ENCODE measurements at places on chromosomes 2 and 18. TPM values are rescaled to one million over a fixed set of nuclear protein-coding genes. Genes with fewer than 3 reads are reported as not detected.

GRCh38 chr18:7598167-7599047, 31.3 kb downstream of the PTPRM start:
- H3K4me1 ChIP-seq, result no peaks in the 10 kb centered on the region
- no peak overlapping the region for H3K27ac ChIP-seq
- H3K4me3 ChIP-seq, result no peak overlapping the region
- no peak for DNase-seq
- H3K36me3 ChIP-seq, result no peaks in the 10 kb centered on the region

- no peaks in the 10 kb centered on the region for H3K27me3 ChIP-seq
- no peak for DNase-seq
- no peaks in the 10 kb centered on the region for H3K36me3 ChIP-seq
- no peaks in the 10 kb centered on the region for H3K4me1 ChIP-seq
- H3K4me3 ChIP-seq, result no peak overlapping the region
Observed at GRCh38 chr2:127536707-127537541, 1.4 kb downstream of the MYO7B start.

Gene MEP1B
- not detected for total RNA-seq

- DNase-seq, result no peak
- H3K4me3 ChIP-seq, result no peak overlapping the region
- no peak overlapping the region for H3K27ac ChIP-seq
- no peaks in the 10 kb centered on the region for H3K36me3 ChIP-seq
- no peaks in the 10 kb centered on the region for H3K4me1 ChIP-seq
Observed at GRCh38 chr2:40244675-40245074, 207.2 kb downstream of the SLC8A1 start.

- H3K27me3 ChIP-seq, result no peaks in the 10 kb centered on the region
- no peak overlapping the region for H3K27ac ChIP-seq
- no peaks in the 10 kb centered on the region for H3K4me1 ChIP-seq
- no peak overlapping the region for H3K4me3 ChIP-seq
Observed at GRCh38 chr2:145724311-145724898, 1204.5 kb upstream of the ZEB2 start.

DNA sequence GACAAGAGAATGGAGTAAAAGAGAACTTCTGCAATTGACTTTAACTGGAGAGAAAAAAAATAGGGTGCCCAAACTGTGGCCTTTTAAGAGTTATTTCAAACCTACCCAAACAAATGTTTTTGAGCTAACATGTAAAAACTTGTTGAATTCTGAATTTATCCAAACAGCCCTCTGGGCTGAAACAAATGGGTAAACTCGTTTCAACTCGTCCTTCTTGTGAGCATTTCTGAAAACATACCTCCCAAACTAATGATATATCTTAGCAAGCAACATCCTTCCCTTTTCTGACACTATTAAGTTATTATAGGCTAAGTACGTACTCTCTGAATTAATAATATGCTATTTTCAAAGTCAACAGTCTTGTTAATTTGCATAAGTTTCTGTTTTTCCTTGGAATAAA, 793.0 kb upstream of the ACVR2A start:
- H3K4me3 ChIP-seq, result no peak overlapping the region
- no peak for DNase-seq
- H3K27me3 ChIP-seq, result no peaks in the 10 kb centered on the region
- no peaks in the 10 kb centered on the region for H3K36me3 ChIP-seq
- no peaks in the 10 kb centered on the region for H3K4me1 ChIP-seq
- no peak overlapping the region for H3K27ac ChIP-seq

- H3K27ac ChIP-seq, result no peak overlapping the region
- H3K27me3 ChIP-seq, result no peaks in the 10 kb centered on the region
- H3K4me3 ChIP-seq, result no peak overlapping the region
- no peaks in the 10 kb centered on the region for H3K4me1 ChIP-seq
- no peak for DNase-seq
Observed at GRCh38 chr2:191462370-191462769, 215.6 kb upstream of the NABP1 start.

Gene ROCK1
- total RNA-seq, result 66.5 TPM

DNA sequence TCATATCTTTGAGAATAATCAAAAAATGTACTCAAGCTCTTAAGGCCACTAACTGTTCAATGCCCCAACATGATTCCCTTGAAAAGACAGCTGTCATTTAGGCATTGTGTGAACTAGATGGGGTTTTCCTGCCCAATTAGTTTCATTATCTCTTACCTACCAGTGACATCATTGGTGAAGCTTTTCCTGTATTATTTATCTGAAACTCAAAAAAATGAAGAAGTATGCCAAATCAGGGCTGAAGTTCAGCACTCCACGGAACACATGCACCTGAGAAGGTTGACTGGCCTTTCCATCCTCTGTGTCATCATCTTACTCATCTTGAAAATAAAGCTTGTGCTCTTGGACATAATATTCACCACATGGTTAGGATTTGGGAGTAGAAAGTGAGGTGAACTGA, 126.4 kb downstream of the TXNL1 start:
- H3K36me3 ChIP-seq, result no peaks in the 10 kb centered on the region
- no peak overlapping the region for H3K4me3 ChIP-seq
- no peaks in the 10 kb centered on the region for H3K4me1 ChIP-seq
- no peaks in the 10 kb centered on the region for H3K27me3 ChIP-seq
- DNase-seq, result no peak
- H3K27ac ChIP-seq, result no peak overlapping the region

Gene SPATA3
- total RNA-seq, result not detected

DNA sequence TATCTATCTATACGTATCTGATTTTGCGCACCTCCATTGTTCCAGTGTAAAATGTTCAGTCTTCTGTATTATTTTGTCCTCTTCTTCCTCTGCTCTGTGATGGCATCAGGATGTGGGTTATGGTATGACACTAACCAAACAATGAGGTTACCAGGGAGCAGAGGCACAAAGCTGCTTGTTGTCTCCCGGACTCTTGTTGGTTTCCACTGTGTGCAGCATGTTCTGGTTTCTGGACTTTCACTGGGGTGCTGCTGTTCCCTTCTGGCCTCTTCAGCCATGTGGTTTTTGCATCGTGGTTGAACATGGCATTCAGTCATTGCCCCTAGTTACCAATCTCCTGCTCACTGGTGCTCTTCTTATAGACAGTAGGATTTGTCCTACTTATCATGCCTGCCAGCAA, 665.9 kb downstream of the CBLN2 start:
- H3K36me3 ChIP-seq, result no peaks in the 10 kb centered on the region
- DNase-seq, result no peak
- H3K27ac ChIP-seq, result no peak overlapping the region
- H3K4me1 ChIP-seq, result no peaks in the 10 kb centered on the region
- H3K4me3 ChIP-seq, result no peak overlapping the region

Gene ALK
- not detected for total RNA-seq

Gene LYPD6B
- not detected for total RNA-seq

- H3K4me3 ChIP-seq, result peak overlapping the region; percentile 90
- H3K36me3 ChIP-seq, result no peaks in the 10 kb centered on the region
- no peak for DNase-seq
- peak overlapping the region; percentile 72 for H3K27ac ChIP-seq
- peaks cover 39% of the 10 kb centered on the region for H3K4me1 ChIP-seq
Observed at GRCh38 chr2:232699110-232699509, 2.0 kb downstream of the GIGYF2 start.

Gene RAX
- total RNA-seq, result not detected

Gene RFTN2
- 0.09 TPM for total RNA-seq

Gene TCF23
- not detected for total RNA-seq

Gene TBR1
- not detected for total RNA-seq

GRCh38 chr2:186442885-186443284, 43.2 kb upstream of the ZC3H15 start:
- H3K4me1 ChIP-seq, result no peaks in the 10 kb centered on the region
- no peak for DNase-seq
- no peaks in the 10 kb centered on the region for H3K27me3 ChIP-seq
- H3K4me3 ChIP-seq, result no peak overlapping the region
- no peak overlapping the region for H3K27ac ChIP-seq
- no peaks in the 10 kb centered on the region for H3K36me3 ChIP-seq

- H3K27ac ChIP-seq, result no peak overlapping the region
- no peaks in the 10 kb centered on the region for H3K36me3 ChIP-seq
- H3K27me3 ChIP-seq, result no peaks in the 10 kb centered on the region
- no peaks in the 10 kb centered on the region for H3K4me1 ChIP-seq
Observed at GRCh38 chr18:25921677-25922421, 168.6 kb downstream of the SS18 start.

Gene FN1
- 0.31 TPM for total RNA-seq

DNA sequence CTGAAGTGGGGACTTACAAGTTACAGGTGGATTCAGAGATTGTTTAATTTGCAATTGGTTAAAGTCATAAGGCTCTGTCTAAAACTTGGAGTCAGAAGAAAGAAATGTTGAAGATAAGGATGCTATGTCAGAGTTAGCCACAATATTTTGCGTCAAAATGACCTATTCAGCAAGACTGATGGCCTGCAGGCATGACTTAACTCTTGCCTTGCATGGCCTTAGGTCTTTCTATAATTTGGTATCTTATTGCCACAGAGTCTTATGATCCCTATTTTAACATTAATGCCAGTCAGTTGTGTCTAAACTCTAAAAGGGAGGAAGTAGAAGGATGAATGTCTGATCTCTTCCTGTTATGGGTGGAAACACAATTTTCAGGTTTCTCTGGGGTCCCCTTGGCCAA, 5.2 kb upstream of the COMMD1 start:
- no peak overlapping the region for H3K4me3 ChIP-seq
- no peak overlapping the region for H3K27ac ChIP-seq
- peaks cover 7% of the 10 kb centered on the region for H3K4me1 ChIP-seq
- no peaks in the 10 kb centered on the region for H3K36me3 ChIP-seq
